ENCODE measurements at places on chromosomes 2 and 18.

GRCh38 chr18:72846736-72847533 is 20.9 kb downstream of the NETO1 start:
- DNase-seq, result no peak

GRCh38 chr2:241894056-241894641 is 24.6 kb downstream of the RTP5 start:
- no peak for DNase-seq

- no peak for DNase-seq
Measured at GRCh38 chr18:45687621-45688020, 36.4 kb upstream of the SLC14A1 start.

DNA sequence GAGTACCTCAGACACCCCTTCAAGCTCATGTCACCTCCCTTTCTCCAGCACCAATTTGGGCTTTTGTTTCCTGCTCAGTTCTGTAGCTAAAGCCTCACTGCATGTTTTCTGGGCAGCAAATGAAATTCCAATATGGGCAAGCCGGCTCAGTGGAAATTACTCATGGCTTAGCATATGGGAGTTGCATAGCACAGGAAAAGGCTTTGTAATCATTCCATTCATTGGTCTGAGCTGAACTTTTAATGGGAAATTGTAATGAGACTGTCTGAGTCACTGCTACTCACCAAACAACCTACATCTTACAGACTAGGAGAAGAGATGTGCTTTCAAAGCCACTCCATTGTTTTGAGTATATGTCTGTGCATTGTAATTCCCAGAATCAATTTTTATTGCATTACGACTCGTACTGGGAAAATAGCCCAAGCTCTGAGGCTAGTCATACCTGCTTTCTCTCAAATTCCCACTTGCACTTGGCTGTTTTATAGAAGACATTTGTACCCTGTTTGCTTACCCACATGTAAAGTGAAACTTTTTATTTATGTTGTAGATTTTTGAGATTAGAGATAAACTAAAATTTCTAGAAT is 139.5 kb upstream of the LRATD1 start:
- no peak for DNase-seq

- no peak for DNase-seq
Measured at GRCh38 chr18:62829936-62830335, 114.6 kb downstream of the PHLPP1 start.

GRCh38 chr2:21358976-21359375 is 235.2 kb downstream of the TDRD15 start:
- no peak for DNase-seq

DNA sequence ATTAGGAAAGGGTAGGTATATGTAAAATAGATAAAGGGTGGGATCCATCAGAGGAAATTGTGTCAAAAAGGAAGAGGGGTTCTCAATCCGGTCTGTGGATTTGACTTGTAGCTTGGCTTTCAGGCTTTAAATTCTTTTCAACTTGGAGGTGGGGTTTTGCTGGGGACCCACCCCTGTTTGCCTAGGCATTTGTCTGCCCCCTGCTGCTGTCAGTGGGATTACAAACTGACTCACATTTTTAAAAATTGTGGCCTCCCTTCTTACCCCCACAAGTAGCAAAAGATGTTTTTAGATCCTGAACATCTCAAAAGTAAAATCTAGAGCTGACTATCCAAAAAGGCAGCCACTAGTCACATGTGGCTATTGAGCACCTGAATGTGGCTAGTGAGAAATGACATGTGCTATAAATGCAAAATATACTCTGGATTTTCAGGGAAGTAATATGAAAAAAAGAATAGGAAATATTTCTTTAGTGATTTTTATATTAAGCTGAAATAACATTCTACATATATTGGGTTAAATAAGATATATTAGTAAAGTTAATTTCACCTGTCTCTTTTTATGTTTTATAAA is 178.9 kb downstream of the GFPT1 start:
- no peak for DNase-seq

DNA sequence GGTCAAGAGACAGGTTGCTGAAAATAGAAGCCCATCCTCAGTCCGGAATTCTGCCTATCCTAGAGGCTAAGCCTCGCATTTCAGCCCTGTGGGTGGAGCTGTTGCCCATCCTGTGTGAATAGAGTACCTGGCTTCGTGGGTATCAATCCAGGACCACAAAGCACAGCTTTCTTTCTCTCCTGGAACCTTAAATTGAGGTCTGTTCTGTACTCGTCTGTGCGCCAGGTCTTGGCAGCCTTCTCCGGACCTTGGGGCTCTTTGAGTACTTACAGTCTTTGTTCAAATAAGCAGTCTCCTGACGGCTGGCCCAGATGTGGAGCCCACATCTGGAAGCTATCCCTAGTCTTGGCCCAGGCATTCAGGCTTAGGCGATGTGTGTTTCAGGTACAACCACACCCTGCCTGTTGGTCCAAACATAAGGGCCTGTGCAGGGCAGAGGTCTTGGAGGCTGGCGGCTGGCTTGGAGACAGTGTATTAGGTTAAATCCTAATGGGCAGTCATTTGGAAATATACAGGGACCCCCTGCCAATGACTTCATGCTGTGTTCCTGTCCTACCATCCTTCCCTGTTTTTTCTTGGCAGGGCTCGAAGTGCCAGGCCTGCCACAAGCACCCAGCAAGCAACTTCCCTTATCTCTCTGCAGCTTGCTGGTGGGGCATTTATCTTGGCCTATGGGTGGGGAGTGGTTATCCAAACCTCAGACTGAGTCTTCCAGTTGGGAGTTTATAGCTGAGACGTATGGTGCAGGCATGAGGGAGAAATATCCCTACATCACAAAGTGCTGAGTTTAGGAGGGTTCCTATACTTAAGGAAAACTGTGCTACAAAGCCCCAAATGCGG is 294.1 kb downstream of the BCL2 start:
- DNase-seq, result peak; percentile 57

DNA sequence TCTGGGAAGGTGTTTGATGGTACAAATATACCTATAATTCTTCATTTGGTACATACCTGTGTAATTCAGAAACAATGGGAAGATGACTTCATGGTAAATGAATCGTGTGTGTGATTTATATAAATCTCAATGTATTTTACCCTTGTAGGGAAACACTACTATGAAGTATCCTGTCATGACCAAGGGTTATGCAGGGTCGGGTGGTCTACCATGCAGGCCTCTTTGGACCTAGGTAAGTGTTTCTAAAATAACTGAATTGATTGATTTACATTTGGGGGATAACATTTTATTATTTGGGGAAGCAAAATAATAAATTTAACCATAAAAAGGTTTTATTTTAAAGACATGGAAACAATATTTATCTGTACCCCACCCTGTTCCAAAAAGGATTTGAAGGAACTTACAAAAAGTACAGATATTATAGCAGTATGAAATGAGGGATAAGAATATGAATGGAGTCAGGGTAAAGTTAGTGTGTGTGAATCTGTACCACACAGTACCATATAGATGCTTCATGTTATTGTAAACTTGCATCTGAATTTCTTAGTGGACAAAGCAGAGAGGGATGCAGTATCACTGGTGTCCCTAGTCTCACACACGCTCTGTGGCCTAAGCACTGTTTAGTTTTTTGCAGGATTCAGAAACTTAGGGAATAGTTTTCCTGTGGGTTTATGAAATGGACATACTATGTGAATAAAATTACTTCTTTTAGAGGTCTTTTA is 11.5 kb downstream of the DDX1 start:
- no peak for DNase-seq
